Upper lobe of right lung (tissue), 1 donor: ENCODE measurements at places on chromosomes 13 and 19.
A peak's percentile ranks its signal among the peaks of the same experiment; 100 is the strongest.

DNA sequence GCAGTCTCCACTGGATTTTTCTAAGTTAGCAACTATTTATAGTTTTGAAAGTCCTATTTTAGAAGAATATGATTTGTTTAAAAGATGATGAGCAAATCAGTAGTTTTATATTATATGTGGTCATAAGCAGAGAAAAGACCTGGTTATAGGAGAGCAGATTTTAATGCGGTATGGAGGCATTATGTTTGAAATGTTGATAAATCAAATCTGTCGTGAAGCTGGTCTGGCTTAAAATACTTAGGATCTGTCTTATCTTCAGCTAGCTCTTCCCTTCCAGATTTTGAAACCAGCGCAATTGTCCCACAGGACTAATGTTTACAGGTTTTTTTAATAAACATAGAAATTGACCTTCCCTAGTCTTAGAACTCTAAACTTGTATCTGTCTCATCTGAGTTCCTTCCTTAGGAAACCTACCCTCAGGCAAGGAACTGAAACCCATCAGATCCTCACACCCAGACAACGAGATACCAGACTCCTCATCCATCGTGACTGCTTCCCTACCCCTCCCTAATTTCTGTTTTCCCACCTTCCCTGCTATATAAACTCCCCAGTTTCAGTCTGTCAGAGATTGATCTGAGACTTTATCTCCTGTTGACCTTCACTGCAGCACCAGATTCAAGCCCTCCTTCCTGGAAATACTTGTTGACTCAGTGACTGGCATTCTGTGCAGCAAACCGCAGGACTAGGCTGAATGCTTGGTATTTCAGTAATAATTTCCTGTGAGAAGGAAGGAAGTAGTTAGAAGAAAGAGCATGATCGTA is 37.8 kb upstream of the CXCL17 start:
- DNase-seq: no peak

- DNase-seq: no peak
Measured at GRCh38 chr13:43805681-43806128, 18.9 kb upstream of the ENOX1 start.

- no peak for DNase-seq
Measured at GRCh38 chr13:39876258-39876657, 220.8 kb downstream of the COG6 start.

DNA sequence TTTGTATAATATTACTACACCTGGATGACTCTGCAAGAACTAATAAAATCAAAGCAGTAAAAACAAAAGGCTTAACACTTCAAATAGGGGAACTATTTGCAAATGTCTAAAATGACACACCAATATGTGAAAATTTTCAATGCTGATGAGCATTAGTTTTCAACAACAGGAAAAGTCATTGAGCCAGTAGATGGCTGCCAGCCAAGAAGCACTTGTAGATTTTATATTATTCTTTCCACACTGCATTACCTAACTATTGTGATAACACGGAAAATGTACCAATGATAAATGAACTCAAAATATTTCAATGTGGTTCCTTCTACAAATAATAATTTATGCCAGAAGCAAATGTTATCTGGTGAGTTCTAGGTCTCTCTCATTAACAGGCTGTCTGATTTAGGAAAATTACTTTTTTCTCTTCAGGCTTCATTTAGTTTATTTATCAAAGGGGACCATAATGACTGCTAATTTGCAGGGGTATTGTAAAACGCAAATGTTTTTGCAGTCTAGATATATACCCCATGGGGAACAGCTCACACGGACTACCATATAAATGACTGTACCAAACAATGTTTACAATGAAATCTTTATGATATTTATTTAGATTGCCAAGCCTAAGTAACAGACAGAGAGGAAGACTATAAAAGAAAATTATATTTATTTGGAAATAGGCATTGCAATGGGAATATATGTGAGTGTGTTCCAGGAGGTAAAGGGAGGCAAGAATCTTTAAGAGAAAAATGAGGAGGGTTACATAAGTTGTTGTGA is 407.8 kb downstream of the LIG4 start:
- no peak for DNase-seq

- DNase-seq: no peak
Measured at GRCh38 chr19:15902254-15902653, 4.4 kb upstream of the CYP4F2 start.

DNA sequence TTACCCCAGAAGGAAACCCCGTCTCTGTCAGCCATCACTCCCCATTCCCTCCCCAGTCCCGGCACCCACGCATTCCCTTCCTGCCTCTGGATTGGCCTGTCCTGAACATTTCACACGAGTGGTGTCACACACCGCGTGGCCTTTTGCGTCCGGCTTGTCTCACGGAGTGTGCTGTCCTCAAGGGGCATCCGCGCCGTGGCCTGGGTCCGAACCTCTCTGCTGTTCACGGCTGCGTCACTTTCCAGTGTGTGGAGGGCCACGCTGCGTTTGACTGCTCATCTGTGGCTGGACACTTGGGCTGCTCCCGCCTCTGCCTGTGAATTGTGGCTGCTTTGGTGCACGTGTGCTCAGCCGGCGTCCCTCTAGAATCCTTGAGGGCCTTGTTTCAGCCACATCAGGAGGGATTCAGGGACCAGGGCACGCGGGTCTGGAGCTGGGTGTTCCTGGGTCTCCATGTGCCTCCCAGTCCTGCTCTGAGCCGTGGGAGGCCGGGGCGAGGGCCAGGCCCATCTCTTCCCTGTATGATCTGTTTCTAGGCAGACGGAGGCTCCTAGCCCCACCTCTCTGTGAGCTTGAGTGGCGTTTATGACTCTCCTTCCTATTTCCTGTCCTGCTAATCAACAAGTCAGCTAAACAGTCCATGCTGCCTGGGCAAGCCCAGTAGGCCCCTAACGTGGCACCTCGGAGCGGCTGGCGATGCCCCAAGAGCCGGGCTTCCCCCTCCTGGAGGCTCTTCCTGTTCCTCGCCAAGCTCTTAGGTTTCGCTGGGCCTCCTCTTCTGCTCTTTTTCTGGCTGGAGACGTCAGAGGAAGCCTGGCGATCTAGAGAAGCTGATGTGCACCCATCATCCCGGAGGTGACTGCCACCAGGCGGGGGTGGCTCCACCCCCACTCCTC is 8.1 kb downstream of the STK11 start:
- peak; percentile 85 for DNase-seq

GRCh38 chr19:2309734-2310362 is 1.9 kb upstream of the LINGO3 start:
- no peak for DNase-seq

- DNase-seq: no peak
Measured at GRCh38 chr19:38704488-38705026, 39.7 kb downstream of the CAPN12 start.

GRCh38 chr19:15432629-15433518 is 14.1 kb upstream of the AKAP8L start:
- peak; percentile 97 for DNase-seq

- peak; percentile 87 for DNase-seq
Measured at GRCh38 chr19:40190891-40191835, at the start of gene MAP3K10. TSS of gene MAP3K10 (plus strand) at chr19:40191426. CDS start at chr19:40192032, 606 bp downstream.

GRCh38 chr19:8494158-8494557 is 8.3 kb downstream of the PRAM1 start:
- no peak for DNase-seq

DNA sequence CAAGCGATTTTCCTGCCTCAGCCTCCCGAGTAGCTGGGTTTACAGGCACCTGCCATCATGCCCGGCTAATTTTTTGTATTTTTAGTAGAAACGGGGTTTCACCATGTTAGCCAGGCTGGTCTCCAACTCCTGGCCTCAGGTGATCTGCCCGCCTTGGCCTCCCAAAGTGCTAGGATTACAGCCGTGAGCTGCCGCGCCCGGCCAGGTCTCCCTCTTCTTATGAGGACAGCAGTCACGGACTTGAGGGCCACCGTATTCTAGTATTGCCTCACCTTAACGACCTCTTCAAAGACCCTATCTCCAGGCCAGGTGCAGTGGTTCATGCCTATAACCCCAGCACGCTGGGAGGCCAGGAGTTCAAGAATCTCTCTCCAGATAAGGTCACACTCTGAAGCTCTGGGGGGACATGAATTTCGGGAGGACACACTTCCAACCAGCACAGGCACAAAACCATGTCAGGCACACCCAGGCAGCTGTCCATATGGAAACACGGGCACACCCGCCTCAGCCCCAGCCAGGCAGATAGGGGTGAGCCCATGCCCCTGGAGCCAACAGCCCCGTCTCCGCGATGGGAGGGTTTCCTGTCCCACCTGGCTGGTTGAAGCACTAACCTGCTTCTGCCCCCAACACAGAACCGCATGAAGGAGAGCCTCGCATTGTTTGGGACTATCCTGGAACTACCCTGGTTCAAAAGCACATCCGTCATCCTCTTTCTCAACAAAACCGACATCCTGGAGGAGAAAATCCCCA is 21.3 kb upstream of the S1PR4 start:
- no peak for DNase-seq

DNA sequence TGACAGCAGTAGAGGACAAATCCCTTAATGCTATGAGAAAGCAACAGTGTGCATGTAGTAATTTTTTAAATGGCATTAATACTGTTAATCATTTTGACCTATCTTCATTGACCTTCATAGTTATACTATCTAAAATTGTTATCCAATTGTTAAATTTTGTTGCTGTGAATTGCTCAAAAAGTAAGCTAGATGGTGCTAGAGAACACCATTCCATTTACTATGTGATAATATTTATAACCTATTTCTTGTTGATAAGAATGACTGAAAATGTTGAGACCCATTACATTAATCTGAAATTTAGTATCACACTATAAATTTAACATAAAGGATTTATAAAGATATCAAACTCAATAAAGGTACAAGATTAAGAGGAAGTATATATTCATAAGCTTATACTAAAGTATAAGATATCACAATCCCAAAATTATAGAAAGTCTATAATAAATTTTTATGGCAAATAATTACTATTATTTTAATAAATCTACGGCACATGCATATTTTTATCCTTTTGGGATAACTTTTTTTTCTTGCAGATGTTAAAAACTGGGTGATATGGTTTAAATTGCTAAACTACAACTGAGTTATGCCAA is 1573.3 kb downstream of the PCDH9 start:
- DNase-seq: no peak

GRCh38 chr19:38653028-38653571 is 5.7 kb downstream of the ACTN4 start:
- DNase-seq: no peak

- DNase-seq: no peak
Measured at GRCh38 chr19:14315433-14315832, 65.8 kb upstream of the ADGRE5 start.

DNA sequence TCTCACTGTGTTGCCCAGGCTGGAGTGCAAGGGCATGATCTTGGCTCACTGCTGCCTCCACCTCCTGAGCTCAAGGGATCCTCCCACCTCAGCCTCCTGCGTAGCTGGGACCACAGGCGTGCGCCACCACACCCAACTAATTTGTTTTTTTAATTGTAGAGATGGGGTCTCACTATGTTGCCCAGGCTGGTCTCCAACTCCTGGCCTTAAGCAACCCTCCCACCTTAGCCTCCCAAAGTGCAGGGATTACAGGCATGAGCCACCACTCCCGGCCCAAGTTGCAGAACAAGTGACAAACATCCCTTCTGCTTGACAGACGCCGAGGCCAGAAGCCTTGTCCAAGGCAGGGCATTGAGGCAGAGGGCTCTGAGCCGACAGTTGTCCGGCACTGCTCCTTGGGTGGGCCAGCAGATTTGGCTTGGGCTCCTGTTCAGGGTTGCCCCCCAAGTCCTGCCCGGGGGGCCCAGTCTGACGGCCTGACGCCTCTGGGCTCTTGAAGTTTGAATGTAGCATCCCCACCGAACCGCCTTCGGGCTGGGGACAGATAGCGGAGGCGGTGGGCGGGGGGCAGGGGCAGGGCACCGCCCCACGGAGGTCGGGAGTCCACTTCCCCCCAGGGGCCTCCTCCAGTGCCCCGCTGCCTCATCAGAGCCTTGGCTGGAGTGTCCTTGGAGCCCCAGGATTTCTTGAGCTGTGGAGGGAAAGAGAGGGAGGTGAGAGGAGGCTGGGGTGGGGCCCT is 5.7 kb upstream of the SPACA4 start:
- DNase-seq: no peak

- no peak for DNase-seq
Measured at GRCh38 chr19:30225676-30226463, 146.3 kb upstream of the ZNF536 start.

- DNase-seq: no peak
Measured at GRCh38 chr13:73061473-73061872, 2.7 kb downstream of the KLF5 start.

DNA sequence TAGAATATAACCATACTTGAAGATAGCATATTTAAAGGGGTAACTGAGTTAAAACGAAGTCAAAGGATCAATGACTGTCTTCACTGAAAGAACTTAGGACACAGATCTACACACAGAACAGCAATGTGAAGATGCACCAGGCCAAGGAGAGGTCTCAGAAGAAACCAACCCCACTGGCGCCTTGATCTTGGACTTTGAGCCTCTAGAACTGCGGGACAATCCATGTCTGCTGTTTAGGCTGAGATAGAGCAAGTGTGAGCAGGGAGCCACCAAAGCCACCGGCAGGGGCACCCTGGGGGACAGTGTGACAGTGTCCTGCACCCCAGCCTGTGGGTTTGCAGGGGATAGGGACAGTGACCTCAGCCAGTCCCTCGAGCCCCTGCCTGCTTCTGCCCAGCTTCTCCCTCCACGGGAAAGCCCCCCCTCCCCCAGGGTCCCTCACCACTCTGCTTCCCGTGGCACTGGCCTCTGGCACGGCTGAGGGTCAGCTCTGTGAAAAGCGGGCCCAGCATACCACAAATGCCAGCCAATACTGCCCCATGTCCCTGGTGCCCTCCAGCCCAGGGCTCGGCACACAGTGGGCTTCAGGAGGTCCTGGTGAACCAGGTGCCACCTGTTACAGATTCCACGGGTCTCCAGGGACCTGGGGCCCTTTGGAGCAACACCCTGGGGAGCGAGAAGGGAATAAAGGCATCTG is 40.8 kb downstream of the KLF2 start:
- no peak for DNase-seq

DNA sequence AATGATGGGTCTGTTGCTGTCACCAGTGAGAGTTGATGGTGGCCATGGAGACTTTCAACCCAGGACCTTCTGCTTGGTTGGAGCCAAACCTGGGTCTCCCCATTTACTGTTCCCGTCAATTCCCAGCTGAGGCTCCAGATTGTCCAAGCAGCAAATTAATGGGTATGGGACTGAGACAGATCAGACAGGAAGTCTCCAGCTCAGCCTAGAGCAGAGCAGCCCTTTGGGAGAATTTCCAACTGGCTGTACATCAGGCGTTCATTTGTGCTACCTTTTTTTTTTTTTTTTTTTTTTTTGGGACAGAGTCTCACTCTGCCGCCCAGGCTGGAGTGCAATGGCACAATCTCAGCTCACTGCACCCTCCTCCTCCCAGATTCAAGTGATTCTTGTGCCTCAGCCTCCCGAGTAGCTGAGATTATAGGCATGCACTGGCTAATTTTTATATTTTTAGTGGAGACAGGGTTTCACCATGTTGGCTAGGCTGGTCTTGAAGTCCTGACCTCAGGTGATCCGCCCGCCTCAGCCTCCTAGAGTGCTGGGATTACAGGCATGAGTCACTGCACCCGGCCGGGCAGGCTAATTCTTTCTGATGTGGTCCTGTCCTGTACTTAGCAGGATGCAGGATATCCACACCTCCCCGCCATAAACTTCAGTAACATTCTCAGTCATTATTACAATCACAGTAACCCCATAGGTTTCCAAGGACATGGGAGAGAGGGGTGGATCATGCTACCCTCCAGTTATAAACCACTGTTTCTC is 9.3 kb downstream of the MAP3K10 start:
- DNase-seq: no peak

- DNase-seq: no peak
Measured at GRCh38 chr13:106151056-106151699, 384.3 kb downstream of the EFNB2 start.
